ENCODE measurements at places on chromosomes 6 and 20.

- DNase-seq: peak; percentile 56
Measured at GRCh38 chr6:160733050-160733646, 31.1 kb downstream of the PLG start.

- no peak for DNase-seq
Measured at GRCh38 chr6:84260926-84261325, 33.5 kb upstream of the CEP162 start.

GRCh38 chr6:106732376-106732940 is 103.1 kb downstream of the QRSL1 start:
- no peak for DNase-seq

DNA sequence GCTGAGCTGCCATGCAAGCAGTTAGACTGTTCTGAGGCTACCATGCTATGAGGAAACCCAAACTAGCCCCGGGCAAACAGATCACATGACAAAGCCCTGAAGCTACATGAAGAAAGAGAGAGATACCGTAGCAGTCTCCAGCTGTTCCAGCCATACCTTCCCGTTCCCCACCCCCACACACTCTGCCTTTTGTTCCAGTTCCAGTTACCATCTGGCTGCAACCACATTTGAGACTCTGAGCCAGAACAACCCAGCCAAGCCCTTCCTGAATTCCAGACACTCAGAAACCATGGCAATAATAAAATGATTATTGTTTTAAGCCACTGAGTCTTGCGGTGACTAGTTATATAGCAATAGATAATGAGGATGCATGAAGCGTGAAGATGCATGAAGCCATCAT is 28.3 kb downstream of the RIN2 start:
- DNase-seq: peak; percentile 51

- no peak for DNase-seq
Measured at GRCh38 chr6:108549741-108550140, 11.0 kb upstream of the FOXO3 start.

DNA sequence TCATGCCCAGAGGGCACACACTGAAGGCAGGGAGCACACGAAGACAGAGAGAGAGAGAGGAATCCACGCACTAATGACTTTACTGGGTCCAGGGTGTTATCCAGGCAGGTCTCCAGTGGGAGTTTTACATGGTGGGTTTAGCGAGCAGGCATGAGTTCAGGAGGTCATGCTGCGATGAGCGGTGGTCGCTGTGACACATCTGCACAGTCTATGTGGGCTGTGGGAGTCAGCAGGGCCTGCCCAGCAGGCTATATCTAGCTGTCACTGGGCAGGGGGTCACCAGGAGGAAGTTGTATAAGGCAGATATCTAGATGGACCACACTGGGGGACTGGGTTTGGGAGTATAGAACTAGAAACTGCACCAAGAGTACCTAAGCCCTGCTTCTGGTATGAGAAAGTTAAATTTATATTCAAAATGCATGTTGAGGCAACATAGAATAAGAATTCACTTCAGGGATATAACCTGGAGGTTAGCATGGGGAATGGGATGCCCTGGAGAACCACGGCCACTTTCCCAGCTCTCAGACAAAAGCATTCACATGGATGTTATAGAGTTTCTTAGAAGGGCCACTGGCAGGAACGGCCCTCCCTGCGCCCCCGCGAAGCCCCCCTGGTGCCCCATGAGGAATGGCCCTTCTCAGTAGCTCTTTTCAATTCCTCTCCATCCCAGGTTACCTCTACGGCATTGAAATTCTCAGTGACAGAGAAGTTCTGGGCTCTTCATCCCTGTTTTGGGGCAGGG is 113.9 kb downstream of the RNF144B start:
- no peak for DNase-seq

DNA sequence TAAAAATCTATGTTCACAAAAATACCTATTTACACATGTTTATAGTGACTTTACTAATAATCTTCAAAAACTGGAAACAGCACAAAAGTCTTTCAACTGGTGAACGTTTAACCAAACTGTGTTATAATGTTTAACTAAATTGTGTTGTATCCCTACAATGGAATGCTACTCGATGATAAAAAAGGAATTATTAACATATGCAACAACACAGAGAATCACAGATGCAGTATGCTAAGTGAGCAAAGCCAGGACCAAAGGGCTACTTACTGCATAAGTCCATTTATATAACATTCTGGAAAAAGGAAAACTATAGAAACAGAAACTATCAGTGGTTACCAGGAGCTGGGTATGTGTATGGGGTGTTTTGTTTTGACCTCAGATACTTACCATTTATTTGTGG is 602.2 kb upstream of the BTBD3 start:
- no peak for DNase-seq

DNA sequence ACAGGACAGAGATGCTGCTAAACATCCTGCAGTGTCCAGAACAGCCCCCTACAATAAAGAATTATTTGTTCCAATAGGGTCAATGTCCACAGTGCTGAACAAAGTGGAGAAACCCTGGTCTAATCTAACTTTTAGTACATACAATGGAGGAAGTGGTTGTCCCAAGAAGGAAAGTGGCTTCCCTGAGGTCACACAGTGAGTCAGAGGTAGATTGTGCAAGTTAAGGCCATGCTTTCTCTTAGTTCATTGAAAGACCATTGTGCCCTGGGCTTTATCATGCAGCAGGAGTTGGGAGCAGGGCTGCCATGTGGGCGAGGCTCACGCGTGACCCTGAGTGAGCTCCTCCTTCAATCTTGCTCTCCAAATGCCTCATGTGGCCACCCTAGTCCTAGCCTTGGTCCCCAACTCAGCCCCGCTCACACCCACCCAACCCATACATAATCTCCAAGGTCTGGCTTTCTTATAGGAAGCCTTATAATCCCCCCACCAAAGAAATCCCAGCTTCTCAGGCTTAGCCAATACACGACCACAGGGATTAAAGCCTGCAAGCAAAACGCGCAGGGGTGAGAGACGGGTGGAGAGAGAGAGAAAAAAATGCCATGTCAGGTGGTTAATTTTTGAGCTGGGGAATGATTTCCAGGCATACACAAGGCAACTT is 19.9 kb downstream of the SLC13A3 start:
- DNase-seq: no peak

DNA sequence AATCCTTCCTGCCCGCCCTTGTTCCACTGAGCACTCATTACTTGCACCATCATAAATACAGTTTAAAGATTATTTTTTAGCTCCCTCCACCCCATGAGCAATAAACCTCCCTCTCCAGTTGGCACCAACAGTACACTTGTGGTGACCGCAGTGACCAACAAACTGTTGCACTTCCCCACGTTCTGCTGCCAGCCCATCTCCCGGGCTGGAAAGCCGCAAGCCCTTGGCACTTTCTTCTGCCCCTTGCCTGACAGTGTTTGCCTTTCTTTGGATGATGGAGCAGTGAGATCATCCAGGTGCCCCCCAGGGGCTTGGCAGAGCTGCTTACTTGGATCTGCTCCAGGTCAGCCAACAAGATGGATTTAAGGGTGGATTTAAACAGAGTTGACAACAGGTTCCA is 21.6 kb downstream of the KCNB1 start:
- DNase-seq: peak; percentile 67

- DNase-seq: no peak
Measured at GRCh38 chr6:56510984-56511531, 131.6 kb downstream of the DST start.

- DNase-seq: no peak
Measured at GRCh38 chr20:45835329-45835765, 1.7 kb downstream of the SNX21 start.

Measured in RWPE1 (cell line).